ENCODE measurements at places on chromosomes 4 and X.
A peak's percentile ranks its signal among the peaks of the same experiment; 100 is the strongest.

- no peak for DNase-seq
Measured at GRCh38 chr4:125191232-125191631, 123.5 kb upstream of the FAT4 start.

GRCh38 chr4:152594978-152595925, 59.4 kb upstream of the FBXW7 start:
- DNase-seq = no peak

DNA sequence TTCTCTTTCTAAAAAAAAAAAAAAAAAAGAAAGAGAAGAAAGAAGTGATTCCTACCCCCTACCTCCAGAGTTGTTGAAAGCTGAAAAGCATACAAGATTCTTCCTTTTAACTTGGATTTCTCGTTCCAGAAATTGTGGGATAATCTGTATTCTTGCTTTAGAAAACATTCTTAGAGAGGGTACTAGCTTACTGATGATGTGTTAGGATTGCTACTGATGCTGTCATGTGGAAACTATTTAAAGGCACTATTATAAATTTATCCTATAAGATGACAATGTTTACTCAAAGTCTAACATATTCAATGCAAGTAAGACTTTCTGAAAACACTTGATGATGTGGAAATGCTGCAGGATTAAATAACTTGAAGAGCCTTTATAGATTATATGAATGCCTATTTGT, 204.0 kb upstream of the PUDP start:
- no peak for DNase-seq

GRCh38 chr4:91729851-91730250, 573.9 kb upstream of the GRID2 start:
- DNase-seq = no peak

DNA sequence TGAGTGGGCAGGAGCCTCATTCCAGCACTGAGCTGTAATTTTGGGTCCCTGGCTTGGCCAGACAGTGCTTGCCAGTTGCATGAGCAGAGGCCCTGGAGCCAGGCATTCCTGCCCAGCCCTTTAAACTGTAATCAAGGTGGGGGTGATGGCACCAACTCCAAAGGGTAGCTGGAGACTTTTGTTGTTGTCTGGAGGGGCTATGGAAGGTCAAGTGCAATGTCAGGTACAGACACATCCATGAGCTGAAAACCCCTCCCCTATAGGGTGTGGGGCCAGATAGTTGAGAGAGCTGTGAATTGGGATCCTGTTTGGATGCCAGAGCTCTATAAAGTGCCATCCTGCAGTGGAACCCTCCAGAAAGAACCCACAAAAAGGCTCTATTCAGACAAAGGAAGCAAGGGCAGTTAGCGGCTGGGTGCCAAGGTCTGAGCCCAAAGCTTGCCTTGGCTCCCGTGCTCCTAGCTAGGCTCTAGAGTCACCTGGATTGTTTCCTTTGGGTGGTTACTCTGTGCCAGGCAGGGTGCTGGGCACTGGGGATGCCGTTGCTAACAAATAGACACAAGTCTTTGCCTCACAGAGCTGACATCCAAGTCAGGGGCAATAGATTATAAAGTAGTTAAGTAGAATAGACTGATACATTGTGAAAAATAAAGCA, 163.0 kb downstream of the EFNB1 start:
- no peak for DNase-seq

DNA sequence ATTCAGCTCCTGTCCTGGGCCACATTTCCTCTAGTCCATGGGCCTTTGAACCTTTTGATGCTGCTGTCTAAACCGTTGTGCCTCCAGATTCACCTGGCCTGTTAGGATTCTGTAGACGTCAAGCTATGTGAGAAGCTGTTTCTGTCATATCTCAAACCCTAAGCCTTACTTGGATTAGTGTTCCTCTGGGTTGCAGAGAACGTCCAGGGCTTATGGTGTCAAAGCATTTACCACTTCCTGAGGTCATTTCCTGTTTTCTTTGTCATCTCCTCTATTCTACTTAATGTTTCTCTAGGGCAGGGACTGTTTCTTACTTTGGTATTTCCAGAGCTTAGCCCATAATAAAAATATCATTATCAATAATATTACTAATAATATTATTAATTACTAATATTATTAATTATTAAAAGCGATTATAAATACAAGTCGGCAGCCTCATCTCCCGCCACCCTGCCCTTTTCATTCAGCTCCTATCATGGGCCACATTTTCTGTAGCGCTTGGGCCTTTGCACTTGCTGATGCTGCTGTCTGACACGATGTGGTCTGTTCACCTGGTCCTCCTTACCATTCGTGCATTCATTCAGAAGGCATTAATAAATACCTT, 19.1 kb downstream of the PRIMPOL start:
- no peak for DNase-seq

DNA sequence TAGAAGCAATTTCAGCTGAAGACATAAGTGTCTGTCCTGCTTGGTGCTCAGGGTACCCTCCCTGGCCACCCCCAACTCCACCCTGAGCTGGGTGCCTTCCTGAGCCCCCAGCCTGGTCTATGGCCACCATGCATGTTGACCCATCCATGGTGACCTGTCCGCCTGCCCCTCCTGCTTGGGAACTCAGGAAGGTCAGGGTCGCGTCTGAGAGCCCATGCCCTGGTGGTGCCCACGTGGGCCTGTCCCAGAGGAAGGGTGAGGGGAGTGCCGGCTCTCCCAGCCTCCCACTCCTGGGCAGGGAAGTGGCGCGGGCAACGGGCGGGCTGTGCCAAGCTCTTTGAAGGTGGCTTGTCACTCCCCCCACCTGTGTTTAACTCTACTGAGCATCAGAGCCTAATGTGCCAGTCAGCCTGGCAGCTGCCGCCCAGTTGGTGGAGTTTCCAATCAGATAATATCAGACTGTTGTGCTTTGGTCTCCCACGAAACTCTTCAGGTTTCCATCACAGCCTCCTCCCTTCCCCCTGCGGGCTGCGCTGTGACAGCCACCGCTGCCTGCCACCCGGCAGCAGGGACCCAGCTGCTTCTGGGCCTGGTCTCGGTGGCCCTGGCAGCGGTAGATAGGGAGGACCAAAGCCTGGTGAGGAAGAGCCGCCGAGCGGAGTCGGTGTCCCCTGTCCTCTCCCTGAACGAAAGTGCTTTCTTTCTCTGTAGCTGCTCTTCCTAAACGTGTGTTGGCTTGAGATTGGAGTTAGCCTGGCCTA, 4.8 kb downstream of the SH3BP2 start:
- peak; percentile 41 for DNase-seq

DNA sequence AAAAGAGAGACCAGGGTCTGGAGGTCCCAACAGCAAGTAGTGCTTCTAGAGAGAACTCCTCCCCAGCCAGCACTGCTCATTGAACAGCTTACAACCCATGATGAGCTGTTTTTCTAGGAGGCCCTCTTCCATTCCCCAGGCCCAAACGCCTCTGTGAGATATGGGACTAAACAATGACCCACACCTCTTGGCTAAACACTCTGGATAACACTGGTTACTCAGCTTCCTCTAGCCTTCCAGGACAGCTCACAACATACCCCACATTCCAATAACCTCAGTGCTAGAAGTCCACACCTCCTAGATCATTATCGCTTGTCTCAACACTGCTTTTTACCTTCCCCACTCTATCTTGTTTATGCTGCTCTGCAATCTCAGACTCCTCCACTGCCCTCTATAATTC, 35.4 kb upstream of the PGRMC2 start:
- DNase-seq = no peak

- no peak for DNase-seq
Measured at GRCh38 chr4:164949448-164950143, 27.9 kb downstream of the TRIM61 start.

- DNase-seq = no peak
Measured at GRCh38 chr4:73252001-73252400, 6.6 kb downstream of the ANKRD17 start.

DNA sequence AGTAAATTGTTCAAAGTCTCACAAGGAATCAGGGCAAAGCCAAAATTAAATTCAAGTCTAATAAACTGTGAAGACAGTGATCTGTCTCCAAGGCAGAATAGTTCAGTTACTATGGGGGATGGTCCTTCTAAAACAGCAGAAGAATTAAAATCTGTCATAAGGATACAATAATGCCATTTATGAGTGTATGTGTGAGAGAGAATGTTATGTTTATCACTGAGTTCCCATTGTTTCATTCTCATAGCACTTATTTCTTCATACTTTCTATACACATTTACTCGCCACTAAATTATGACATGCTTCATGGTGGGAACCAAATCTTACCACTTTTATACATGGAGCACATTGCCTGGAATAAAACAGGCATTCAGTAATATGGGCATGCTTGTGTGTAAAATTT, 102.5 kb downstream of the AMMECR1 start:
- no peak for DNase-seq

DNA sequence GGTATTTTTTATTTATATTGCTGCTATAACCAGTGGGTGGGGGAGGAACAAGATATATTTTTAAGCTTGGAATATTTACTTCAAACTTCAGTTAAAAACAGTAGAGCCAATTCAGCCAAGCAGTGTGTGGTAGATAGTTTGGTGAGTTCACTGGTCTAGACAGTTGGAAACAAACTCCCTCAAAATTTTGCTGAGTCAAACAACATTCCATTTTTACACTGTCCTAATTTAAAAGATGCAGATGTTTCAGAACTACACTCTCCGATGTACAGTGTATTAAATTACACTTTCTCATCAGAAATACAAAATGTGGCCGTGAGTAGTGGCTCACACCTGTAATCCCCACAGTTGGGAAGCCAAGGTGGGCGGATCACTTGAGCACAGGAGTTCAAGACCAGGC, 23.3 kb downstream of the PRKX start:
- DNase-seq = no peak

- no peak for DNase-seq
Measured at GRCh38 chrX:103722505-103722904, 11.8 kb downstream of the TMEM31 start.

GRCh38 chr4:5041699-5042098, 9.6 kb upstream of the STK32B start:
- no peak for DNase-seq

- no peak for DNase-seq
Measured at GRCh38 chrX:149120459-149120858, 384.6 kb downstream of the IDS start.

GRCh38 chr4:153093802-153094201, 110.4 kb upstream of the TRIM2 start:
- DNase-seq = no peak

- no peak for DNase-seq
Measured at GRCh38 chr4:80500613-80501012, 165.1 kb downstream of the CFAP299 start.

GRCh38 chr4:183436417-183436816, 8.0 kb upstream of the CDKN2AIP start:
- no peak for DNase-seq

- peak; percentile 73 for DNase-seq
Measured at GRCh38 chr4:153809307-153809706, 20.4 kb upstream of the SFRP2 start.

GRCh38 chrX:96591421-96591820, 93.2 kb upstream of the DIAPH2 start:
- no peak for DNase-seq

DNA sequence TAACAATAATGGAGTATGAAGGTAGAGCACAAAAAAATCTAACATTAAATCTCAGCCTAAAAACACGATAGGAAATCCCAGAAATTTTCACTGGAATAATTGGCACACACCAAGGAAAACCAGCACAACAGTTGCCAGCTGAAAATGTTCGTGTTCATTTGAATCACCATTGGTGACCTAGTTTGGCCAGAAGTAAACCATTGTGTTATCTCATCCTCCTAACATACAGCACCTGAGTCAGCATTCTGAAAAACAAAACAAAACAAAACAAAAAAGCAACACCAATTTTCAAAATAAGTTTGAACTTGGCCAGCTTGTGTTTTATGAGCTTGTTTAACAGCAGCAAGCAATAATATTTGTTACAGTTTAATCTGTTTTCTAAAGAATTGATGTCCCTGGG, 41.1 kb downstream of the UCHL1 start:
- DNase-seq = no peak

DNA sequence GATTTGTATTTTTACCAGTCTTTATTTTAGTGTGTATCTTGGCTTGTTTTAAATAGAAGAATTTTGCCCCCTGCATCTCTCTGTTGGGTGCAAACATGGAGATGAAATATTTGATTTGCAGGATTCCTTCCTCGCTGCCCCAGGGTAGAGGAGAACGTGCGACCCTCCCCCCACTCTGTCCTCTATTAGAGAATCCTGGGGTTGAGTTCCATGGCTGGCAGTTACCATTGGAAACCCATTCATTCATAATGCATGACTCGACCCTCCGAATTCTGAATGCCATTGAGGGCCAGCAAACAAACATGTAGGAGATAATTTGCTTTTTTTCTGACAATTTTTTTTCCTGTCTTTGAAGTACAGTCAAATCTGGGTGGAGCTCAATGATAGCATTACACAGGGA, 53.7 kb downstream of the TRIM2 start:
- DNase-seq = no peak

- DNase-seq = no peak
Measured at GRCh38 chr4:122728856-122729255, 3.6 kb upstream of the BBS12 start.

DNA sequence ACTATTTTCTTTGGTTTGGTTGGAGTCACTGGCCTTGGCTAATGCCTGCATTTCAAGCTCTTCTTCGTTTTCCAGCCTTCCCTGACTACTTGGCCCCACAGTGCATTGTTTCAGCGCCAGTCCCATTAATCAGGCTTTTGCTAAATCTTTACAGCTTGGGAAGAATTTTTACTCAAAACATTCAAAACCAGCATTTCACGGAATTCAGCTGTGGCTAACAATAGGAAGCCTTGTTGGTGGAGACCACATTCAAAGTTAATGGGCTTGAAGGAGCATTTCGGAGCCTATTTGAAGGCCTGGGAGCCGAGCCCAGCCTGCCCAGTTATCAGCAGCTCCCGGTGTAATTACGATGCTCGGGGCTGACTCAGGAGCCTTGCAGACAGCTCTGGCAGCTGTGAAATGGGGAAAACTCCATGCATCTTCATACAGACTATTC, 30.8 kb upstream of the VCX2 start:
- DNase-seq = no peak

DNA sequence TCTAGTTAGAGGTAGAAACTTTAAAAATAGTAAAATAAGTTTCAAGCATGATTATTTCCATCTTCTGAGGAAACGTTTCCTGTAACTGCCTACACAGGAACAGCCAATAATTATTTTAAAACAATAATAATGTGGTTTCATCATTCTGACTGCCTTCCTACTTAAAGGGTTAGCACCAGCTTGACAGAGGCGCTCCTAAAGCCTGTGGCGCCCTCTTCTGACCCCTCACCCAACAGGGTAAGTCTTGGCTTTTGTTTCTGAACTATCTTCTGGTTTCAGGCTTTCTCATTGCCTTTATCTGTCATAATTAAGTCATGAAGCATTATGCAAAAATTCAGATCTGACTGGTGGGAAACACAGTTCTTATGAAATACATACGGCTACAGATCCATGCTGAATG, 96.7 kb downstream of the ITM2A start:
- peak; percentile 54 for DNase-seq

- no peak for DNase-seq
Measured at GRCh38 chr4:122826553-122827257, at the start of gene FGF2. Gene FGF2, plus strand, starts transcription at chr4:122826831. Its CDS starts 344 bp downstream, at chr4:122827175.

DNA sequence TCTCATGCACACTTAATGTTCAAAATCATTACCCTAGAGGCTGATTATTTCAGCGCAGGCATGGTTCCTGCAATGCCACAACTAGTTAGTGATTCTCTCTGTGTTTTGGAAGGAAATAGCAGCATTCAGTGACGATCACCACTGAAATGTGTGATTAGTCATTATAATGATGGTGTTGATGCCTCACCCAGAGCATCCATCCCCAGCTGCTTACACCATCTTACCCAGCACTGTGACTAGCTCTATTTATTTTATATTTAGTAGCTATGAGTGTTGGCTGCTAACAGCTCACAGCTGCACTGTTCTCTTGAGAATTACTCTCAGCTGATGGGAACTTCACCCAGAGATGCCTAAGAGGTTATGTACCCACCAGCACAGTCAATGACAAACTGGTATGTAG, 60.5 kb upstream of the TSPAN7 start:
- no peak for DNase-seq
